ENCODE measurements at places on chromosomes 12 and 14. TPM values are rescaled to one million over a fixed set of nuclear protein-coding genes. Genes with fewer than 3 reads are reported as not detected.

- DNase-seq: no peak
Measured at GRCh38 chr12:49907352-49907751, 3.7 kb upstream of the FAIM2 start.

DNA sequence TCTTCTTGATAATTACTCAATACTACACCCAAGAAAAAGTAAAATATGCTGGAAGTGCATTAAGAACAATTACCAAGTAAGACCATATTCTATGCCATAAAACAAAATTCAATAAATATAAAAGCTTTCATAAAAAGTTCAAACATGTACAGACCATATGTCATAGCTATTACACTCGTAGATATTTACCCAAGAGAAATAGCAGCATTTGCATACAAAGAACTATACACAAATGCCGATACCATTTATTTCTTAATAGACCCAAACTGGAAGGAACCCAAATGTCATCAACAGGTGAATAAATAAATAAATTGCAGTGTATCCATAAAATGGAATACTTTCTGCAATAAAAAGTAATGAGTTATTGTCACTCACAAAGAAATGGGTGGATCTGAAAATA lies 78.3 kb upstream of the SLC16A7 start:
- no peak for DNase-seq

DNA sequence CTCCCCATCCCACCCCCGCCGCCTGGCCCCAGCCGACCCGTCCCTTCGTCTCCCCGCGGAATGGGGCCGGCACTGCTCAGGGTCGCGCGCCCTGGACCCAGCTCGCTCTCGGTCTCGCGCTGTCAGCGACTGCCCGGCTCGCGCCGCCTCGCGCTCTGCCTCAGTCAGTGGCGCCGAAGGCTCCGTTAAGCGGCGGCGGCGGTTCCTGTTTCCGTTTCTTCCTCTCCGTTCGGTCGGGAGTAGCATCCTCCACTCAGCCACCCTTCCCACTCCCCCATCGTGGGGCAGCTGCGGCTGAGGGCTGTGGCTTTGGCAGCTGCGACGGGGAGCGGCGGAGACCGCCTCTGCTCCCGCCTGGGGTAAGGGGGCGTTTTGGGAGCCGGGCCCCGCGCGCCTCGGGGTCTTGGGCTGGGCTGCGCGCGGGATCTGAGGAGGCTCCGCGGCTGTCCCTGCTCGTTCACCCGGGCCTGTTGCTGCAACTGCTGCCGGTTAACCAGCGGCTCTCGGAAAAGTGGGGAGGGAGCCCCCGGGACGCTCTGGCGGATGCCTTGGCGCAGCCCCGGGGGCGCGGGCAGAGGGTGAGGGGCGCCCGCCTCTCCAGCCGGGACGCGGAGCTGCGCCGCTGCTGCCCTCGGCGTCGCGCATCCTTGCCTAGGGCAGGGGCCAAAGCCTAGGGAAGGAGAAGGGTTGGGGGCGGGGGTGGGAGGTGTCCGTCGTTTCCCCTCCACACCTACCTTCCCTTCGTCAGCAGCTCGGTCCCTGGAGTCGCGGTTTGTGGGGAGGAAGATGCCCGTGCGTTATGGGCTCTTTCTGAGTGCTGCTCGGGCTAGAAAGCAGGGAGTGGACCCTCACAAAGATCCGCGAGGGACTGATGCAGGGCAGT lies 567 bp downstream of the FUT8 start:
- DNase-seq: peak; percentile 26

GRCh38 chr12:25556153-25556552 lies 3.1 kb upstream of the LMNTD1 start:
- DNase-seq: no peak

- DNase-seq: no peak
Measured at GRCh38 chr12:124863416-124864325, at the start of gene SCARB1. TSS of gene SCARB1 (minus strand) at chr12:124863864. CDS start at chr12:124863720, 144 bp downstream.

GRCh38 chr12:33116284-33116683 lies 219.7 kb upstream of the PKP2 start:
- DNase-seq: no peak

- DNase-seq: no peak
Measured at GRCh38 chr14:83171761-83172160, 1638.1 kb upstream of the SEL1L start.

DNA sequence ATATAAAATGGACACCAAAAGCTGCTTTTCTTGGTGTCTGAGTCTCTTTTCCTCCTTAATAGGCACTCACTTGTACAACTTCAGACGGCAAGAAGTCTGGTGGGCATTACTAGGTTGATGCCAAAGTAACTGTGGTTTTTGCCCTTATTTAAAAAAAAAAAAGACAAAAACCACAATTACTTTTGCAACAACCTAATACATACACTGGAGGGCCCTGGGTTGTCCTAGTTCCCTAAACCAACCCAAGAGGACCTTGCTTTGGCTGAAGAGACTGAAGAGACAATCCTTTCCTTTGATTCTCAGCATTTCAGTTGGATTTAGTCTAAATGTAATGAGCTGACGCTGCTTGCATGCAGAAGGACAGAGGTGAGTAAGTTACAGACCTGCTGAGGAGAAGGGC lies 16.2 kb upstream of the PLEKHG3 start:
- DNase-seq: no peak

DNA sequence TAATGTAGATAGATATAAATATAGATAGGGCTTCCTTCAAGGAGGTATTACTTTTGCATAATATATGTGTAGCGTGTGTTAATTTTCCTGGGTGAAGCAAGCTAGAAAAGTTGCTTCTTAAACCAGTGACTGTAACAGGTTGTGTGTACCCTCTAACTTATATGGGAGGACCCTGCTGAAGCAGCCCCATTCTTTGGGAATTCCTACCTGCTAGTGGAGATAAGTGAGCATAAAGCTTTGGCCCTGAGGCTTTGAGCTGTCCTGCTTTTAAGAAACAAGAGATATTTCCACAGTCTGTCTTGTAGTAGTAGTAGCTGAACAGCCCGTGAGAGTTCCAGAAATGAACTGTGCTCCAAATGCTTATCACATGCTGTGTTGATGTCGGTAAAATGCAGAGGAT lies 8.6 kb downstream of the RMST start:
- no peak for DNase-seq

- no peak for DNase-seq
Measured at GRCh38 chr14:96146131-96146771, 58.4 kb upstream of the BDKRB2 start.

DNA sequence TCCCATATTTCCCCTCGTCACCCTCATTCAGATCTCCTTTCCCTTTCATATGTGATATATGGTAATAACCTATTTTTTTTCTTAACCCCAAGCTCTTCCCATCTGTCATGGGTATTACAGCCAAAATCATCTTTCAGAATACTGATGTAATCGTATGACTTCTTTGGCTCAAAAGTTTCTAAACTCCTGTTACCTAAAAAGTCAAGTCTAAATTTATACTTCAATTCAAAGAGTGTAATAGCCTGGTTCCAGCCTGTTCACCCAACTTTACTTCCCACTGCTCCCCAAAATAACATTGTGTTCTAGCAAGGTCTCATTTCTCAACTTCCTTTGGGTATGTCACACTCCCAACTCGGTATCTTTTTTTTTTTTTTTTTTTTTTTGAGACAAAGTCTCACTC lies 48.5 kb downstream of the TBK1 start:
- DNase-seq: no peak

- no peak for DNase-seq
Measured at GRCh38 chr12:64918344-64918743, 93.9 kb downstream of the TBC1D30 start.

GRCh38 chr12:121590476-121591143 lies 9.8 kb upstream of the KDM2B start:
- no peak for DNase-seq

GRCh38 chr12:116382686-116383530 lies 105.4 kb upstream of the MED13L start:
- peak; percentile 88 for DNase-seq

The KRT74 gene
- polyA plus RNA-seq: not detected

The ITGB7 gene
- 1.2 TPM for polyA plus RNA-seq

The RTRAF gene
- 209 TPM for polyA plus RNA-seq
